ENCODE measurements at places on chromosomes 5 and 9.

DNA sequence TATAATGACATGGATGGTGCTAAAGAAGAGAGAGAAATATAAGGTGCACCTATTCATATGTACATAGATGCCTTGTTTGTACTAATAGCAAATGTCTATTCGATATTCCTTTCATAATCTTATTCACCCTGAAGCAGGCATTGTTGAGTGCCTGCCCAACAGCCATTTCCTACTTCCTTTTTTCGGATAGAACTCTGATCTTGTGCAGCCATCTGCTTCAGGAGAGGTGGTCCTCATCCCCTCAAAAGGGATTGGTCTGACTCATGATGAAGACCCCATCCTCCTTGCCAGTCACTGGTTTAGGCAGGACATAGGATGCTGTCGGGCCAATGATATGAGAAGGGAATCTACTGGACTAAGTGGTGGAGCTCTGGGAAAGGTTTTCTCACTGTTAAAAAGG is 8.4 kb upstream of the RANBP3L start:
- no peak for DNase-seq

DNA sequence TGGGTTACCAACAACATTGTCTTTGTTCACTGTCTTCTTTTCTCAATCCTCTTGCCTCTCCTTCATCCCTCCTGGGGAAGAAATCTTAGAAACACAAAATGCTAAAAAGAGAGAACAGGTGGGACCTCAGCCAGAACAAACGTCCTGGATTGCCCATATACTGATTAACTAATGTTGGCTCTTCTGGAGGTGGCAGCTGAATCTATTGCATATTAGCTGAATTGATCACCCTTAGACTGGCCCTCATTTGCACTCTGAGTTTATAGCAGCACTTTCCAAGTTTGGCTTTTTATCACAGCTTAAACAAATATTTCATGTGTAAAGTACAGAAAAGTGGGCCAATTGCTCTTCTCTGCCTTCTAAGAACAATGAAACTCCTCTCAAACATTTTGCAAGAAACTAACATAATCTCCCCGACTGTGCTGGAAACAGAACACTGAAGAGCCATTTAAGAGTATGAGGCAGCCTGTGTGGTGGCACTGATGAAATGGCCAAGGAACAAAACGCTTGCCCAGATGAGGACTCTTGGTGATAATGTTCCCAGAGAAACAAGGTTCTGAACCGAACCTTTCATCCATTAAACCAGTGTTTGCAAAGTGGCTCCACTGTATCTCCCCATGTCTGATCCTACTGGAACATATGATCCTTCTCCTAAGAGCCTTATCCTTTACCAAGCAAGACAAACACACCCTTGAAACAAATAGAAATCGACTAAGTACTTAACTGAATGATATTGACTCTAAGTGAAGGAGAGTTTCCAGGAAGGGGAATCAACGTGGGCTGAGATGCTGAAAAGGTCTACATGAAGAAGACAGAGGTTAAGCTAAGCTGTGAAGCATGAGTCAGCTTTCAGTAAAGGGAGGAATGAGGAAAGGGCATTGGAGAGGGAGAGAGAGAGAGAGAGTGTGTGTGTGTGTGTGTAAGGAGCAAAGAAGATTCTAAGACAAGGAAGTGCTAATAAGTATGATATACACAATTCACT is 83.2 kb upstream of the LIFR start:
- DNase-seq = peak; percentile 44

DNA sequence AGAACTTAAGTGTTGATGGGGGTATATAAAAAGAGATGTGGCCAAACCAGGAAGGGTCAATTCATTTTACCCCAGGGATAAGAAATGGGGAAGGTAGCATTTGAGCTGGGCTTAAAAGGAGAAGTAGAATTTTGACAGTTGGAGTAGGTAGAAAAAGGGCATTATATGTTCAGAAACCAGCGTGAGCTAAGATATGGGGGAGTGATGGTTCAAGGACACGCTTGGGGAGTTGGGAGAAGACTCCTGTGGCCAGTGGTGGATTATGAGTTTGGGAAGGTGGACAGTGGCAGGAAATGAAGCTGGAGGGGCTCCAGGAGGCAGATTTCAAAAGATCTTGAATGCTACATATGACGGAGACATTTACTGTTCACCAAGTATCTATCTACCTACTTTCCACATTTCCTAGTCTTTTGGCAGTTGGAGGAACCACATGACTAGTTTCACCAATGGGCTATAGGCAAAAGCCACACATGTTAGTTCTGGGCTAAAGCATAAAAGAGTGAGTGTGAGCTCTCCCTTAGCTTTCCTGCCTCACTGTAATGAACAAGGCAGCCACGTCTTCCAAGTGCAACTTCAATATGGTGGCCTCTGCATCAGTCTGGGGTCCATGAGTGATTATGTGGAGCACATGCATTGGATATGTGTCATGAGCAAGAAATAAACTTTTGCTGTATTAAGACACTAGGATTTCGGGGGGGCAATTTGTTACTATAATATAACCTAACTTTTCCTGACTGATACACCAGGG is 15.7 kb upstream of the GSN start:
- no peak for DNase-seq

DNA sequence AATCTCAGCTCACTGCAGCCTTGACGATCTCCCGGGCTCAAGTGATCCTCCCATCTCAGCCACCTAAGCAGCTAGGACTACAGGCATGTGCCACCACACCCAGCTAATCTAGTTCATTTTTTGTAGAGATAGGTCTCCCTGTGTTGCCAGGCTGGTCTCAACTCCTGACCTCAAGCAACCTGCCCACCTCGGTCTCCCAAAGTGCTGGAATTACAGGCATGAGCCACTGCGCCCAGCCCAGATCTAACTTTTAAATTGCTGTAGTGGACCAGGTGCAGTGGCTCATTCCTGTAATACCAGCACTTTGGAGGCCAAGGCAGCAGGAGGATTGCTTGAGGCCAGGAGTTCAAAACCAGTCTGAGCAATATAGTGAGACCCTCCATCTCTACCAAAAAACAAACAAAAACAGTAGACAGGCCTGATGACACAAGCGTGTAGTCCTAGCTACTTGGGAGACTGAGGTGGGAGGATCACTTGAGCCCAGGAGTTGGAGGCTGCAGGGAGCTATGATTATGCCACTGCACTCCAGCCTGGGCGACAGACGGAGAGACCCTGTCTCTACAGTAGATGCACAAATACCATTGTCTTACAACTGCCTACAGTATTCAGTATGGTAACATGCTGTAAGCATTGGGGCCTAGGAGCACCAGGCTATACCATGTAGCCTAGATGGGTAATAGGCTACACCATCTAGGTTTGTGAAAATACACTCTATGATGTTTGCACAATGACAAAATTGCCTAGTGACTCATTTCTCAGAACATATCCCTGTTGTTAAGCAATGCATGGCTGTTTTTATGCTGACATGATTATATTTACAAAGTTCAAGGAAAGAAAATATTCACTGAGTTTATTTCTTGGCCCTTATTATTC is 1.5 kb upstream of the SIT1 start:
- no peak for DNase-seq

- no peak for DNase-seq
These were observed 418.3 kb downstream of the CDH10 start for GRCh38 chr5:24226479-24226878.

Data from NCI-H2029 (cell line).